8988T (cell line): ENCODE measurements at places on chromosomes 6 and 20.

- DNase-seq = no peak
These were observed 23.5 kb downstream of the NOL7 start for GRCh38 chr6:13638626-13639025.

DNA sequence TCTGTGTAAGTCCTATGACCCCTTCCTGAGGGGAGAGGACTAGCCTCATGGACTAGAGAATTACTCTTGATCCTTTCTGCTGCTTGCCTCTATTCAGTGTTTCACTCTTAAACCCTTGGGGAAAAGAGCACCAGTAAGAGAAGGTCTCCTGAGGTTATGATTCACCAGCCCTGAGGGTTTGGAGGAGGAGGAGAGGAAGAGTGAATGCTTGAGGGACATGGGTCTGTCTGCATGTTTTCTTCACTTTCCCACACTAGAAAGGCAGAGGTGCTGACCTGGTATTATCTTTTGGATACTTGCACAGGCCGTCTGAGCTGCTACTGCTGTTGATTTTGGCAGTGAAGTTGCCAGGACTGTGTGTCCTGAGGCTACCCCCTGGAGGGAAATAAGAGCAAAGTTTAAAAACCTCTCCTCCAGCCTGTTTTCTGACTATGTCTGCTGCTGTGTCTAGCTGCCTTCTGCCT is 78.3 kb downstream of the CD109 start:
- DNase-seq = no peak

GRCh38 chr6:65052626-65053025 is 654.4 kb downstream of the EYS start:
- no peak for DNase-seq

GRCh38 chr6:40922281-40922680 is 116.7 kb downstream of the UNC5CL start:
- DNase-seq = no peak

DNA sequence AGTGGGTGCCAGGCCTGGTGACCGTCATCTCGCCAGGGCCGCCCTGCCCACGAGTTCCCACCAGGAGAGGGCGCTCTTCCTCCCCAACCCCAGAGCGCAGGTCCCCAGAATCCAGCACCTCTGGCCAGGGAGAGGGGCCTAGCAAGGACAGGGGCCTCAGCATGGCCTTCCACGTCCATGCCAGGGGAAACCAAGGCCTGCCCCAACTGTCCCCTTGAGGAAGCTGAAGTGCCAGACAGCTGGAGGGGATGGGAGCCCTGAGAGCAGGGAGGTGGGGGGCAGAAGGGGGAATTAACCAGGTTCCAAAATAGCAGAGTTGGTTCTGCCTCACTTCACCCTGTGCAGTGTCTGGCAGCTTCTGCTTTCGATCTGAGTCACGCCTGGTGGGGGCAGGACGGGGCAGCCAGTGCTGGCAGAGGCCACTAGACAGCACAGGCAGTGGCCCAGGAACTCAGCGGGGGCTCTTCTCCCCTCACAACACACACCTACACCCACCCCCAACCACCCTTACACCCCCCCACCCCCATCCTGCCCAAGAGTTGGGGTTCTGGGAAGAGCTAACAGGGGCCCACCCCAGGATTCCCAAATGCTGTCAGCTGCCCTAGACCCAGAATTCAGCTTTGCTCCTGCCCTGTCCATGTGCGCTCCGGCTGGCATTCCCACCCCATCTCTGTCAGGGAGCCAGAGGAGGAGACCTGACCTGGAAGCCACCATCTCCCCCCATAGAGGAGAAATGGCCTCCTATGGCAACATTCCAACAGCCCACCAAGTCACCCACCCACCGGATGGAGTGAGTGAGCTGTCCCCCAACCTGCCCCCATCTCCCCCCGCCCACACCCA is 29.2 kb downstream of the TFEB start:
- DNase-seq = peak; percentile 96

GRCh38 chr6:2940010-2940850 is 31.1 kb downstream of the SERPINB6 start:
- DNase-seq = no peak

DNA sequence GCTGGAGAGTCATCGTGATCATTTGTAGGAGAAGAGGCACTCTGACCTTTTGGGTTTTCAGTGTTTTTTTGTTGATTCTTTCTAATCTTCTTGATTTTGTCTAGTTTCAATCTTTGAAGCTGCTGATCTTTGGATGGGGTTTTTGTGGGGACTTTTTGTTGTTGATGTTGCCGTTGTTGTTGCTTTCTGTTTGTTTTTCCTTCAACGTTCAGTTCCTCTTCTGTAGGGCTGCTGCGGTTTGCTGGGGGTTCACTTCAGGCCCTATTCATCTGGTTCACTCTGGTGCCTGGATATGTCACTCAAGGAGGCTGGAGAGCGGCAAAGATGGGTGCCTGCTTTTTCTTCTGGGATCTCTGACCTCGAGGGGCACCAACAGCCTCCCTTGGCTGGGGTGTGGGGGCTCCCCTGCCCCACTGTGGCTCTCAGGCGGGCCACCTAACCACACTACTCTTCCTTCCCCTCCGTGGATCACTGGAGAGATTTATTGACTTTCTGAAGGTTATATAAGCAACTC is 21.5 kb upstream of the TMEM244 start:
- no peak for DNase-seq

DNA sequence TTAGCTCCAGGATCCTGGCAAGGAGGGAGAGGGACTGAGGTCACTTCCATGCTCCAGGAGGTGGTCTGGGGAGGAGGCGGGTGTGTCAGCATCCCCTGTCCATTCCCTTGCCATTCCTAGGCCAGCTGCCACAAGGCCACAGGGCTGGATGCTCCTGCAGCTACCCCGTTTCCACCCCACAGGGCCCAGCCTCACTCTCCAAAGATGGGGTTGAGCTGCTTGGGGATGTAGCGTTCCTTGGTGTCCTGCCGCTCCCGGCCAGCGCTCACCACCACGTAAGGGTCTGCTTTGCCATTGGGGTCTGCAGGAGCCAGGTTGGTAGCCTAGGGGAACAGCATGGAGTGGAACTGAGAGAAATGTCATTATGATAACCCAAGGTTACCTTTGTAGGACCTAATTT is 23.0 kb downstream of the ERGIC3 start:
- no peak for DNase-seq

GRCh38 chr6:75244063-75244584 is 523 bp upstream of the COX7A2 start:
- DNase-seq = no peak

DNA sequence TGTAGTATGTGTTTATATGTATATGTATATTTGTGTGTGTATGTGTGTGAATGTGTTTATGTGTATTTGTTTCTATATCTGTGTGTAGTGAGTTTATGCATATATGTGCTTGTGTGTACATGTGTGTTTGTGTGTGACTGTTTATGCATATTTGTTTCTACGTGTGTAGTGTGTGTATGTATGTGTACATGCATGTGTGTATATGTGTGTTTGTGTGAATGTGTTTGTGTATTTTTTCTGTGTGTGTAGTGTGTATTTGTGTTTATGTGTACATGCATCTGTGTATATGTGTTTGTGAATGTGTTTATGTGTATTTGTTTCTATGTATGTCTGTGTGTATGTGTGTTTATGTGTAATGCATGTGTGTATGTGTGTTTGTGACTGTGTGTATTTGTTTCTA is 12.1 kb upstream of the SMOC2 start:
- no peak for DNase-seq

DNA sequence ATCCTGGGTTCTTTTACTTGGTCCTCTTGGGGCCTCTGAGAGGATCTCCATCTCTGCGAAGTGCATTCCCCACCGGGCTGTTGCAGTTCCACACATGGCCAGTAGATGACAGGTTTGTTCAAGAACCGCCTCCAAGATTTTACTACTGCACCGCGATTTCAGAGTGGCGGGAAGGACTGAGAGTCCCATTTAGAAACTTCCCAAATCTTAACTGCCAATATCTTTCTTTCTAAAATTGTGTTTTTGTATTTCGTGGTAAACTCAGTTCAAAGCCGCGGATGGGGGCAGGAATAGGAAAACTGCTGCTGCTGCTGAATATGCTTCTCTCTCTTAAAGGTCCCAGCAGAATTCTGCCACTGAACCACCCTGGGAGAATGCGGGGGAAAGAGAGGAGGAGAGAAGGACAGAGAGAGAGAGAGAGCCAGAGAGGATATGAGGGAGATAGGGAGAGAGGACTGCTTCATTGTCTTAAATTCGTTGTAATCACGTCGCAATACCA is 8.6 kb upstream of the BTNL2 start:
- no peak for DNase-seq

DNA sequence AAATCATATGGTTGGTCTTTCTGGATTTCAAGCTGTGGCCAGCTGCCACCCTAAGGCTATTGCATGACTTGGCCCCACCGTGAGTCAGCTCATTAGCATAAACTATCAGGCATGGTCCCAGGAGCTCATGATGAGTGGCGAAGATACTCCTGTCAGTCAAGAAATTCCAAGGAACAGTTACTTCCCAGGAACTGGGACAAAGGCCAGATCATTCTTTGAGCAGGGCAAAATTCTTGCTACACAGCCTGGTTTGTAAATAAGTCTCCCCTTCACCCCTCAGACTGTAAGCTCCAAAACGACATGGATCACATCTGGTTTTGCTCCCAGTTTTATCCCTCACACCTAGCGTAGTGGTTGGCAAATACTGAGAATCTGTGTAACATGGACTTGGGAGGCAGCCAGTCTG is 33.0 kb upstream of the KIAA1586 start:
- DNase-seq = no peak

DNA sequence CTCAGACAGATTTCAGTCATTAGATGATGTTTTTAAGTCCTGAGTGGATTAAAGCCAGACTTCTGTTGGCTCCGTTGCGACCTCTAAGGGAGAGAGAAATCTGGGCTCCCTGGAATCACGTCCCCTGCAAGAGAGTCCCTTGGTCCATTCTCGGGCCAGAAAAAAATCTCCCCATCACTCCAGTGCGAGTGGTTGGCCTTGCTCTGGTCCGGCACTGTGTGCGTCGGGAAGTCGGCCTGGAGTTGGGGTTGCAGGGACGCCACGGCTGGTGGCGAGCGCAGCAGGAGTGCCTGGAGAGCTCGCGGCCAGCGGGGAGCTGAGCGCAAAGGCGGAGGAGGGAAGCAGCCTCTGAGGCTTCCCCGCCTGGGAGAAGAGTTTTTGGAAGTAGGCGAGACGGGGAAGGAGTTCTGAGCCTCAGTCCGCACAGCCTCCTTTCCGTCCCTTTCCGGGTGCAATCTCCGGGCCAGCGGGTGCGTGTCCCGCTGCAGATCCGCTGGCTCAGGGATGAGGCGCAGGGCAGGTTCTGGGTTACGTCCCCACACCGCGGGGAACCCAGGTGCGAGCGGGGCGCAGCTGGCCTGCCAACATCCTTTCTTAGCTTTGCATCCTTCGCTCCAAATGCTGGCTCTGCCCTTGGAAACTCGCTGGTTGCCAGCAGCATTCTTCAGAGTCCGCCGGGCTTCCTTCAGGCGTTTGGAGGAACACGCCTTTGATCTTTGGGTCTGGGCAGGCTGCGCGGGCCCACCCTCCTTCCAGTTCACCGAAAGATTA is 6.8 kb downstream of the TCF21 start:
- no peak for DNase-seq

- DNase-seq = no peak
These were observed 56.6 kb downstream of the TOX2 start for GRCh38 chr20:43971267-43971666.

- no peak for DNase-seq
These were observed 19.1 kb downstream of the PCK1 start for GRCh38 chr20:57579898-57580447.

- DNase-seq = no peak
These were observed 36.0 kb downstream of the E2F3 start for GRCh38 chr6:20437639-20438038.

GRCh38 chr6:30213957-30214656 is 901 bp upstream of the TRIM26 start:
- DNase-seq = peak; percentile 42

GRCh38 chr6:146938266-146938665 is 266.0 kb upstream of the STXBP5 start:
- DNase-seq = no peak

GRCh38 chr20:56855708-56856107 is 226.6 kb downstream of the TFAP2C start:
- DNase-seq = no peak

- DNase-seq = peak; percentile 92
These were observed 1.2 kb downstream of the AKAP12 start for GRCh38 chr6:151240791-151241642.

- no peak for DNase-seq
These were observed 121.4 kb downstream of the LAMP5 start for GRCh38 chr20:9635750-9636149.

- no peak for DNase-seq
These were observed 651 bp upstream of the CCND3 start for GRCh38 chr6:41942067-41942851.

- DNase-seq = no peak
These were observed 249.6 kb downstream of the SOD2 start for GRCh38 chr6:159443417-159443920.

GRCh38 chr6:38482466-38482865 is 157.3 kb downstream of the BTBD9 start:
- DNase-seq = no peak

DNA sequence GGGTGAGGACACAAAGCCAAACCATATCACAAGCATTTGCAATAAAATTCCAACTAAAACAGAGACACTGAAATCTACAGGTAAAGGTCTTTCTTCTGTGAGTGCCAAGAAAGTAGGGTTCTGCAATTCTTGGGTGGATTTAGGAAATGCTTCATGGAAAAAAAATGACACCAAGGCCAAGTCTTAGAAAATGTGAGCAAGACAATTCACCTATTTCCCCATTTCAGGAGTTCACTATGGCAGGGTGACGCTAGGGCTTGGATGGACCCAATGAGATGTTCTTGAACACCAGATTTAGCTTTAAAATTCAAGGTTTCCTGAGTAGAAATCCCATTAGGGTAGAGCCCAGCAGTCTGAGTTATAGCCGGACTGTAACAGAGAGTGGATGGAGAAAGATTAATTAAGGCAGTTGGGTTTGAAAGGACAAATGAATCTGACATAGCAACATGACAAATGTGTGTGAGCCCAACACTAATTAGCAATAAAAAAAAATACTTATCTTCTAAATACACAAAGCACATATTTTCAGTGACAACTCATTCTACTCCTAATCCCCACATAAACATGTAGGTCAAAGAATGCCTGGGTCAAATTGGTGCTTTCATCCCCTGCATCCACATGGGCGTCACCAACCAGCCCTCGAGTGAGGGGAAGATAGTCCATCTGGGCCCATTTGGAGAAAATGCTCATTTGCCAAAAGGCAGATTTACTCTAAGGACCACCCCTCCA is 180.4 kb upstream of the JARID2 start:
- DNase-seq = no peak

- DNase-seq = no peak
These were observed 694.9 kb downstream of the PRKN start for GRCh38 chr6:162032620-162033019.

GRCh38 chr20:50233325-50234212 is 42.9 kb downstream of the CEBPB start:
- DNase-seq = no peak

- no peak for DNase-seq
These were observed 6.2 kb downstream of the SEL1L2 start for GRCh38 chr20:13984211-13984610.

- no peak for DNase-seq
These were observed 3.6 kb upstream of the ARFGEF3 start for GRCh38 chr6:138157986-138158638.

GRCh38 chr6:107991061-107991460 is 33.1 kb upstream of the SEC63 start:
- no peak for DNase-seq
